Ascending aorta (tissue), 2 donors: ENCODE measurements at places on chromosomes 1 and 21. TPM values are rescaled to one million over a fixed set of nuclear protein-coding genes. Genes with fewer than 3 reads are reported as not detected.

- H3K36me3 ChIP-seq = no peaks in the 10 kb centered on the region
- H3K4me1 ChIP-seq = peaks cover 38% of the 10 kb centered on the region
- DNase-seq = no peak
- H3K27ac ChIP-seq = peak overlapping the region; percentile 93
- no peaks in the 10 kb centered on the region for H3K27me3 ChIP-seq
Measured at GRCh38 chr1:31575369-31576140, 760 bp upstream of the TINAGL1 start.

GRCh38 chr1:168110896-168111545, 25.7 kb downstream of the GPR161 start:
- peaks cover 4% of the 10 kb centered on the region for H3K36me3 ChIP-seq
- H3K27me3 ChIP-seq = no peaks in the 10 kb centered on the region
- no peak overlapping the region for H3K4me3 ChIP-seq
- no peak for DNase-seq
- H3K4me1 ChIP-seq = no peaks in the 10 kb centered on the region
- no peak overlapping the region for H3K27ac ChIP-seq

DNA sequence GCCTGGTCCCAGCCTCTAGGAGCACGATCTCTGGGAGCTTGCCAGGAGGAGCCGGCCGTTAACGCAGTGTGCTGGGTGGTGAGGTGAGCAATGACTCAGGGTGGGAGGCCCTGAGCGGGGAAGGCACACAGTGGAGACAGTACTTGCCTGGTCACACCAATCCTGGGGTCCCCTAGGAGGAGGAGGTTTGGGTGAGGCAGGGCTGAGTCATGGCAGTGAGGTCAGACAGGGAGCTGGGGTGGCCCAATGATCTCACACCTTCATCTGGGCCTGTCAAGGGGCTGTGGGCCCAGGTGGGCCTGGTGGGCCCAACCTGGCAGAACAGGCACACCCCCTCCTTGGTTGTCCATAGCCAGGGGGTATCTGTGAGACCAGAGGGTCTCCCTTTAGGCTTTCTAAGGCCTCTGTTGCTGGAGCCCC, 8.6 kb upstream of the EDN2 start:
- H3K4me1 ChIP-seq = peaks cover 16% of the 10 kb centered on the region
- no peaks in the 10 kb centered on the region for H3K27me3 ChIP-seq
- no peaks in the 10 kb centered on the region for H3K36me3 ChIP-seq
- peak overlapping the region; percentile 97 for H3K27ac ChIP-seq

DNA sequence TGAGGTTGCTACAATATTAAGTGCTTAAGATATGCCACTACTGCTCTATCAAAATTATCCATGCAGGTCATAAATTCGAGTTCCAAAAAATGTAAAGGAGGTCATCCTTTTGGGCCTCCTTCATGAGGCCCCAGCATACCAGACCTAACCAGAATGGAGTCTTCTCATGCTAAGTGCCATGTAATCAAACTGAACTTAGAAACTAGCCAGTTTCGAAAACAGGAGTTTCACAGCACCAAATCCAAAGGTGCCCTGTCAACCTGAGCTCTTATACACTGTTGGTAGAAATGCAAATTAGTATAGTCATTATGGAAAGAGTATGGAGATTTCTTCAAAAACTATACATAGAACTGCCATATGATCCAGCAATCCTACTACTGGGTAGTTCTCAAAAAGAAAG, 320.5 kb downstream of the ST6GALNAC3 start:
- no peaks in the 10 kb centered on the region for H3K36me3 ChIP-seq
- H3K27ac ChIP-seq = no peak overlapping the region
- no peaks in the 10 kb centered on the region for H3K27me3 ChIP-seq
- H3K4me3 ChIP-seq = no peak overlapping the region
- no peak for DNase-seq

GRCh38 chr1:57188168-57188567, 222.4 kb upstream of the C8B start:
- no peak overlapping the region for H3K27ac ChIP-seq
- no peak for DNase-seq
- H3K4me3 ChIP-seq = no peak overlapping the region
- no peaks in the 10 kb centered on the region for H3K27me3 ChIP-seq

DNA sequence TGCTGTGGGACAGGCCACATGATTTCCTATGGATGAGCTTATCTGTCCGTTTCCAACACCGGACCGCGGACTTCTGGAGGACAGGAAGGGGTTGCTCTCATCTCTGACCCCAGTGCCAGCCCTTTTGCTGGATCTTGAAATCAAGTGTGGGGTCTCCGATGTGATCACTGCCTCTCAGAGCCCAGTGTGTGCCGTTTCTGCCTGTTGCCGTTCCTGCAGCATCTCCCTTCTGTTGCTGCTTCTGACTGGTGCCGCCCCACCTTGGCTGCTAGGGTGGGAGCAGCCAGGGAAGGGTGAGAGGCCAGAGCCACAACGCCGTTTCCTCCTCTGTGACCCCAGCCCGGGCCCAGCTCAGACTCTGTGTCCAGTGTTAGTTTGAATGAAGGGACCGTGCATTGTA, 67.3 kb upstream of the WNT4 start:
- H3K27me3 ChIP-seq = peaks cover 4% of the 10 kb centered on the region
- peaks cover 4% of the 10 kb centered on the region for H3K4me1 ChIP-seq
- DNase-seq = no peak
- no peaks in the 10 kb centered on the region for H3K36me3 ChIP-seq

DNA sequence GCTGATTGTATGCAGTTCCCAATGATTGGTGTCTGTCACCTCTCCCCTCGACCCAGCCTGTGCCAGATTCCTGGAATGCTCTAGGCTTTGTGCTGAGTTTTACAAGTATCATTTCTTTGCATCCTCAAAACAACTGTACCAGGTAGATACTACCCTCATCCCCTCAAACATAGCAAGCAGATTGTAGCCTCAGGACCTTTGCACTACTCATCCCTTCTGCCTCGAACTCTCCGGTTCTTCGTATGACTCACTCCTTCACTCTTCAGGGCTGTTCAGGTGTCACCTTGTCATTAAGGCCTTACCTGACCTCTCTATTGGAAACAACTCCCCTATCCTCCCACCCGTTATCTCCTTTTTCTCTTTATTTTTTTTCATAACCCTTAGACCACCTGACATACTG, 8.0 kb downstream of the KCNC4 start:
- H3K27me3 ChIP-seq = no peaks in the 10 kb centered on the region
- peaks cover 4% of the 10 kb centered on the region for H3K36me3 ChIP-seq
- H3K4me3 ChIP-seq = no peak overlapping the region
- H3K27ac ChIP-seq = no peak overlapping the region

GRCh38 chr1:47898133-47898845, 98.9 kb downstream of the TRABD2B start:
- H3K4me3 ChIP-seq = no peak overlapping the region
- H3K36me3 ChIP-seq = no peaks in the 10 kb centered on the region
- DNase-seq = no peak
- H3K27ac ChIP-seq = no peak overlapping the region
- H3K27me3 ChIP-seq = no peaks in the 10 kb centered on the region

DNA sequence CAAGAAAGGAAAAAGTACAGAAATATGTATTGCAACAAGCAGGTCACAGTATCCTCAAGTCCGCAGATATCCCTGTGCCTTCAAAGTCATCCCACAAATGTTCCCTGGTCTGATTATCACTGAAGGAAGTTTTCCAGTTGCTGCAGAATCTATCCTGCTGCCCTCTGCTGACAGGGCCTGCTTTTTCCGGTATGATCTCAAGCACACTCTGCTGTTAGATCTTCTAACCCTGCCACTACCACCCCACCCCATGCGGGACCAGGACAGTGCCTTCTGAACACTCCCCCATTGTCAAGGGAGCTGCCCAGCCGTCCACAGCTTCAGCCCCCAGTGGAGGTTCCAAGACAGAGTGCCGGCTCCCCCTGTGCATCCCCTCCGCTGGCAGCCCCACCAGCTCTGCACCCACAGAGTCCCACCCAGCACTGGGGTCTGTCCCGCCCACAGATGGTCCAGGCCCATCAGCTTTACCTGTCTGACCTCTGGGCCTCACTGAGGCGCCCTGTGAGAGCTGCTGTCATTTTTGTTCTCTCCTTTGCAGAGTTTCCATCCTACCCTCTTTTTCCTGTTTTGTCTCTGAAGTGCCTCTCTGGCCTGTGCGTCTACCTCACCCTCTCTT, 27.9 kb downstream of the FAM163A start:
- no peak overlapping the region for H3K27ac ChIP-seq
- no peaks in the 10 kb centered on the region for H3K27me3 ChIP-seq
- H3K36me3 ChIP-seq = no peaks in the 10 kb centered on the region

DNA sequence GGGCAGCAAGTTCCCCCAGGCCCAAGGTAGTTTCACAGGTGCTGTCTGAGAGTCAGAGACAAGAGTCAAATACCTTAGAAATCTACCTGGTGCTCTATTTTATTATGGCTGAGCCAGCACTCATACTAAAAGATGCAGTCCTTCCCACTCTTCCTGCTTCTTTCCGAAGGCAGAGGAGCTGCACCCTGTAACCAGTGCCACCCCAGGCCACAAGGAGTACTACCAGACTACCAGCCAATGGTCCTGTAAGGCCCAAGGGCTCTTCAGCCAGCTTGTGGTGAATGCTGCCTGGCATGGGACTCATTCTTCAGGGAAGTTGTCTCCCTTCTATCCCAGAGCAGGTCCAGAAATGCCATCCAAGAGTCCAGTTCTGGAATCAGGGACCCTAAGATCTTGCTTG, 203.8 kb upstream of the DUSP10 start:
- H3K36me3 ChIP-seq = no peaks in the 10 kb centered on the region
- no peak for DNase-seq
- no peak overlapping the region for H3K27ac ChIP-seq

- no peaks in the 10 kb centered on the region for H3K27me3 ChIP-seq
- no peak overlapping the region for H3K4me3 ChIP-seq
- no peaks in the 10 kb centered on the region for H3K36me3 ChIP-seq
- no peaks in the 10 kb centered on the region for H3K4me1 ChIP-seq
Measured at GRCh38 chr1:185016880-185017279, 28.5 kb upstream of the RNF2 start.

- no peaks in the 10 kb centered on the region for H3K27me3 ChIP-seq
- H3K4me1 ChIP-seq = no peaks in the 10 kb centered on the region
- no peak for DNase-seq
- no peak overlapping the region for H3K4me3 ChIP-seq
Measured at GRCh38 chr1:72547412-72547811, 265.1 kb upstream of the NEGR1 start.

DNA sequence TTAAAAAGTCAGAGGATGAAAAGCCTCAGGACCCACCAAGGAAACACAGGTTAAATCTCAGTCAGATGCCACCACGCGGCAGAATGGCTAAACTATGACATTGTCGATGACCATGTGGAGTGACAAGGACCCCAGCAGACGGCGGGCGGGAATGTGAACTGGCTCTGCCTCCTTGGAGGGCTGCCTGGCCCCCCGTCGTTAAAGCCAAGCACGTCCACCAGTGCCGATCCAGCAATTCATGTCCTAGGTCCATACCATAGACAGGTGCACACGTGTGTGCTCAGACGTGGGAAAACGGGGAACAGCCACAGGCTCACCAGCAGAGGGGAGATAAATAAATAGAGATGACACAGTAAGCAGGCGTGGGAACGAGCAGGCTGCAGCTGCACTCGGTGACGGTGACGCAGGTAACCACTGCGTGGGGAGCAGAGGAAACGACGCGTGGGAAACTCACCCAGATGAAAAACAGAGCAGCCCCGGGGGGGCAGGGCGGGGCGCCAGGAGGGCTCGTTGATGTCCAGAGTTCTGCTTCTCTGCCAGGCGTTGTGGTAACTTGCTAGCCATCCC, 28.3 kb upstream of the PCBP3 start:
- H3K27ac ChIP-seq = no peak overlapping the region
- no peaks in the 10 kb centered on the region for H3K4me1 ChIP-seq
- no peak overlapping the region for H3K4me3 ChIP-seq
- no peaks in the 10 kb centered on the region for H3K27me3 ChIP-seq

DNA sequence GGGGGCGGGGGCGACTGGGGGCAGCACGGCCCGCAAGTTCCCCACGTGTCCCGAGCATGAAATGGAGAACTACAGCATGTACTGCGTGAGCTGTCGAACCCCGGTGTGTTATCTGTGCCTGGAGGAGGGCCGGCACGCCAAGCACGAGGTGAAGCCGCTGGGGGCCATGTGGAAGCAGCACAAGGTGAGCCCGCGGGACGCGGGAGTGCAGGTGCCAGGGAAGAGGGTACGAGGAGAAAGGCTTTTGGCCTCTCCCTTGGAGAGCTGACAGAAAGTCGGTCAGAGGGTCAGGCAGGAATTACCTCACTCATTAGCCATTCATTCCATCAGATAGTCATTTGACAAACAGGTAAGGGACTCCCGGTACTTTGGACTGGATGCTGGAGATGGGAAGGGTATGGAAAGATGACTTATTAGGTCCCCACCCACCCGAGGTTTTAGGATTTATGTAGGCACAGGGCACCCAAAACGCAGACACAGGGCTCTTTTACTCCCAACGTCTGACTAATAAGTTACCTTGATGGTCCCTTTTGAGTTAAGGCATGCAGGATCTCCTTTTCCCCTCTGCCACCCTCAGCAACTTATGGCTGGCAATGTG, 2.1 kb downstream of the TRIM67 start:
- no peak for DNase-seq
- H3K27ac ChIP-seq = no peak overlapping the region
- H3K4me3 ChIP-seq = no peak overlapping the region
- no peaks in the 10 kb centered on the region for H3K36me3 ChIP-seq

GRCh38 chr1:226185141-226186036, 1.2 kb downstream of the ACBD3 start:
- no peaks in the 10 kb centered on the region for H3K27me3 ChIP-seq
- peaks cover 20% of the 10 kb centered on the region for H3K4me1 ChIP-seq
- H3K36me3 ChIP-seq = peaks cover 2% of the 10 kb centered on the region
- H3K4me3 ChIP-seq = peak overlapping the region; percentile 96
- H3K27ac ChIP-seq = peak overlapping the region; percentile 98

PRAMEF17 gene
- not detected for total RNA-seq

BCAR3 gene
- 41.0 TPM for total RNA-seq

ENAH gene
- 103 TPM for total RNA-seq

CHI3L2 gene
- 10.1 TPM for total RNA-seq

FLG gene
- not detected for total RNA-seq

TTC22 gene
- not detected for total RNA-seq

C1orf87 gene
- total RNA-seq = not detected

LELP1 gene
- total RNA-seq = not detected

PGLYRP4 gene
- not detected for total RNA-seq
